ENCODE measurements at places on chromosomes 1 and 21.

GRCh38 chr1:208506812-208507211 is 262.6 kb upstream of the PLXNA2 start:
- DNase-seq: no peak

- no peak for DNase-seq
Observed at GRCh38 chr1:20111452-20111851, 7.9 kb downstream of the PLA2G2D start.

DNA sequence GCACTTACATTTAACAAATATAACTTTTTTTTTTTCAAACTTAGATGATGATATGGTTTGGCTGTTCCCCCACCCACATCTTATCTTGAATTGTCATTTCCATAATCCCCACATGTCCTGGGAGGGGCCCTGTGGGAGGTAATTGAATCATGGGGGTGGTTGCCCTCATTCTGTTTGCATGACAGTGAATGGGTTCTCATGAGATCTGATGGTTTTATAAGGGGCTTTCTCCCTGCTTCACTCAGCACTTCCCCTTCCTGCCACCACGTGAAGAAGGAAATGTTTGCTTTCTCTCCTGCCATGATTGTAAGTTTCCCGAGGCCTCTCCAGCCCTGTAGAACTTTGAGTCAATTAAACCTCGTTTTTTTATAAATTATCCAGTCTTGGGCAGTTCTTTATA is 432.6 kb downstream of the AMY1C start:
- DNase-seq: no peak

DNA sequence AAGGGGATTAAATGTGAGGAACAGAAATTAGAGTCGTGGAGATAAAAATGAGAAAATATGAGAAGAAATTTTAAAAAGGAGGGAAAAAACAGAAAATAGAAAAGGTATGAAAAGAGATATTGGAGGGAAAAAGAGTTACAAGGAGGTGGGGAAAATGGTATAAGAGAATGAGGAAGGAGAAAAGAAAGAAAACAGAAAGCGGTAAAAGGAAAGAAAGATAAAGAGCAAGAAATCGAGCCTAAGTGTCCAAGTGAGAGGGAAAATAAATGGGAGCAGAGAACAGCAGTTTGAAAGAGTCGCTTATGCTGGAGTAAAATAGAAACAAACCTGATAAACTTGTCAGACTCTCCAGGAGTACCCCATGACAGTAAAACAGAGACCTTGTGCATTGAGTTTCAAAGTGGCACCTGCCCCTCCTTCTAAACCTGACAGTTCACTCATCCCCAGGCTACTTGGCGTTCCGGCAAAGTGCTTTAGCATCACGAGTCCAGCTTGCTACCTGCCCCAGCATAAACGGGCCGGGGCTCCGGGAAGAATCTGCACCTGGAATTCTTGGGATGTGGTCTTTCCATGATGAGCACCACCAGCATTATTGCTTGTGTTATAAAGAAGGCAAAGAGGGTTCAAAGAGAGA is 585 bp downstream of the NEGR1 start:
- DNase-seq: peak; percentile 64

DNA sequence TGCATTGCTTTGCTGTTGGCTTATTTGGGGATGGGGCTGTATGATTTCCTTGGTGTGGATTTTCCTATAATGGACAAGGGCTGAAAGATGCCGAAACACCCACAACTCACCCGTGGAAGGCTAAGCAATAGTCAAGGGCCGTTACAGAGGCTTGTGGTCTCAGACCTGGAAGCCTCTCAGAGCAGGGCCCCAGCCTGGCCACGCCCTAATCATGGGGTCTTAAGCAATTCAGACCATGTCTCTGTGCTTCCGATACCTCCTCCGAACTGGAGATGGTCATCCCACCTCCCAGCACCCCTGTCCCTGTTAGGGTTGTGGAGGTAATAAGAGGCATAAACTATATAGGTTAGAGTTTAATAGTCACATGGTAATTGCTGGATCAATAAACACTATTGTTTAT is 3.4 kb downstream of the ABCG1 start:
- no peak for DNase-seq

- DNase-seq: no peak
Observed at GRCh38 chr1:55447488-55447887, 232.3 kb upstream of the USP24 start.

GRCh38 chr21:42975886-42976608 is 1.7 kb downstream of the PKNOX1 start:
- DNase-seq: no peak

DNA sequence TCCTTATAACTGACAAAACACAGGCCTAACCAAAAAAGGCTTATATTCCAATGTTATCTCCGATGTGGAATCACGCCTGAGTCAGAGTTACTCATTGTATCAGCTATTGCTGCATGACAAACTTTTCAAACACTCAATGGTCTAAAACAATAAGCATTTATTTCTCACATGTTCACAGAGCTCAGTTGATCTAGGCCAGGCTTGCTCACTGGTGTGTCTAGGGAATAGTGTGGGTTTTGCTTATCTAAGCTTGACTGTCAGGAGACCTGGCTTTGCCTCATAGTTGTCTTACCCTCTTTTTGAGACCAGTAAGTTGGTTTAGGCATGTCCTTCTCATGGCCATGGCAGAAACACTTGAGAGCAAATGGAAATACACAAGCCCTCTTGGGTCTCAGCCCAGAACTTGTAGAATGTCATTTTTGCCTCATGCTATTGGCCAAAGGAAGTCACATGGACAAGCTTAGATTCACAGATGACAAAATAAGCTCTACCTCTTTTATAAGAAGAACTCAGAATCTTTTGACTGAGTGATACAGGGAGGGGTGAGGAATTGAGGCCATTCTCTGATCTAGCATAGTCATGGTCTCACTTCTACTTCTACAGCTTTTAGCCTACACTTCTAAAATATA is 130.8 kb downstream of the HMCN1 start:
- DNase-seq: no peak

GRCh38 chr1:220151454-220151853 is 57.5 kb downstream of the IARS2 start:
- peak; percentile 36 for DNase-seq

DNA sequence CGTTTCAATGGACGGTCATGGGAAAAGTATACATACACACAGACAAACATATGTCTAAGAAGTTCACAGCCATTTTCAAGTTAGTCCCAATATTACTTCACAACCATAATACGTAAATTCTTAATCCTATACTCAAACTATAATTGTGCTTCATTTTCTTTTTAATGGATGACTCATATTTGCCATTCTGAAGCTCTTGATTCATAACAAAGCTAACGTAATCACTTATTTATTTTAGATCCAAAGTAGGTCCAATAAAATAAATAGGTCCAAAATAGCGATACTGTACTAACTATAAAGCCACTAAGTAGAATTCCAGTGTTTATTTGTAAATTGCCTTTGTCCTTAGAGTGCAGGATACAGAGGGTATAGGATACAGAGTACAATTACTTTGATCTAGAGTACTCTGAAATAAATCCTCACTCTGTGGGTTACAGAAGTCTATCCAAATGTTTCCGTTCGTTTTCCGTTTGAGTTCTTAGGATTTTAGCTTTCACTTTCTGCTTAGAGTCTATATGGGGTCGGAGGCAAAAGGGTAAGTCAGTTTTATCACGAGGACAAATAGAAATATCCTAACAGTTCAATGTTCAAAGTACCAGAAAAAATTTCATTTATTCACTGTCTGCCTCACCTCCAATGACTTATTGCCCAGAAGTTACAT is 8.8 kb upstream of the C1orf115 start:
- DNase-seq: no peak

GRCh38 chr1:15187175-15188129 is 33.9 kb downstream of the TMEM51 start:
- DNase-seq: no peak

- DNase-seq: no peak
Observed at GRCh38 chr1:158147401-158147800, 33.3 kb upstream of the CD1D start.

DNA sequence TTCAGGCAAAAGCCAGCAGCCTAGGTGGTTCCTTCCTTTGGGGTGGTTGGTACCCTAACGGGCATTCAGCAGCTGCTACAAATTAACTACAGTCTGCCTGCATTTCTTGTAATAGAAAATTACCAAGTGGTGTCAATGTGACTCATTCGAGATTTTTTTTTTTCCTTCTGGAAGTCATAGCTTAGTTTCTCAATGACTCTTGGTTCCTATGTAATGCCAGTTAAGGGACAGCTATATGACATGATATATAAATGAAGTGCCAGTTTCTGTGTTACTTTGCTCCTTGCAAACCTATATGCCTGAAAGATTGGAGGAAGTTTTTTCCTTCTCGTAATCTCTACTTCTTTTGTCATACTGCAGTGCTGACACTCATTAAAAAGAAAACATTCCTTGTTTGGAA is 2.6 kb downstream of the MGST3 start:
- no peak for DNase-seq

DNA sequence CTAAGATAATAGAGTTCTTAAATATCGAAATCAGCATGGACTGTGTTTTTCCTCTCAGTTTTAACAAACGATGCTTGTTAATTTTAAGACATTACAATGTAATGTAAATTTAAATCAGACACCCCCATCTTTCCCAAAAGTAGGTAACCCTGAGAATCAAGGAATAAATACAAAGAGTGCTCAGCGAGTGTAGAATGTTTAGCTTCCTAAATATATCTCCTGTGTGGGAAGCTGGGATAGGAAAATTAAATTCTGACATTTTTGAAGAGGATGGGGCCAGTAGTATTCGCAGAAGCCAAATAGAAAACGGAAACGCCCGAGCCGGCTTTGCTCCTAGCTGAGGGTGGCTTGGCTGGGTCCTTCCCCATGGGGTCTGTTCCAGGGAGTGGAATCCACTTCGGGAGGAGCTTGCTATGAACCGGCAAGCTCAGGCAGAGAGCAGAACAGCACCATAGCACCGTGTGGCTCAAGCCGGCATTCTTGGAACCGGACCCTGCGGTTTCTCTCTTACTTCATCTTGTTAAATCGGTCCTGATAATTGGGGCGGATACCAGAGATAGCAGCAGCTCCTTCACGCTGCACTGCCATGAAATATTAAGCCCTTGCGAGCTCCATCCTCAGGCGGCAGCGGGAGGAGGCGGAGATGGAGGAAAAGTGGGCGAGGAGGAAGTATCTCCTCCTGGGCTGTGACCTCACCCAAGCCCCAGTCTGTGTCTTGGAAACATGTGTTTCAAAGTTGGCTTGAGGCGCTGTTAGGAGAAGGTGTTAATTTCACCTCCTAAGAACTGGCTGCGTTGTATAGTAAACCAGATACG is 24.9 kb downstream of the MAP3K7CL start:
- peak; percentile 82 for DNase-seq

DNA sequence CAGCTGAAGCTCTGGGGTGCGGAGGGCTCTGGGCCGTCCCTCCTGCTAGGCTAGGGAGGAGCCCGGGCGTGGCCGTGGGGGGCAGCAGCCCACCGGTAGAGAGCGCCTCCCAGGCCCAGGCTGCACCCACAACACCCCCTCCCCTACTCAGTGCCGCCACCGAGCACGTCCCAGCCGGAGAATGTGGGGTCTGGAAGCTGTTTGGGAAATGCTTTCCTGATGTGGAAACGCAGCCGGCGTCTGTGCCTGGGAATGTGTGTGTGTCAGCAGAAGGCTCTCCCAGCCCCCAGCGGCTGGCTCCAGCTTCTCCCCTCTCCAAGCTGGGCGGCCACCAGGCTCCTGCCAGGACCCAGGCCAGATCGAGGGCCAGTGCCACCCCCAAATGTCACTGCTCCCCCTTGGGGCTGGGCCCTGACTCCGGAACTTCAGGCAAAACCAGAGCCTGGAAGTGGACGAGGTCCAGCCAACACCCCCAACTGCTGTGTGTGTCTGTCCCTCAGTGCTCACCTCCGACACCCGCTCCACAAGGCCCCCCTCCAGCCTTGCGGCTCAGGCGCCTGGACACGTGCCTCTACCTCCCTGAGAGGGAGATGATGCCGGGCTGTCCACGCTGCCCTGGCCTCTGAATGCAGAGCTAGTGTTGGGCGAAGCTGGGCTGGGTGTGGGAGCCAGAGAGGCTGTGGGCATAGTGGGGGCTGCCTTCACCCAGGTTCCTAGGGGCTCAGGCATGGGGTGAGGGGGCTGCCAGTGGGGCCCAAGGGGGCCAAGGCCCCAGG is 74.7 kb downstream of the MEGF6 start:
- no peak for DNase-seq

GRCh38 chr1:237542525-237543418 is 347.9 kb downstream of the ZP4 start:
- no peak for DNase-seq

GRCh38 chr1:8472668-8473067 is 154.8 kb downstream of the SLC45A1 start:
- DNase-seq: no peak

GRCh38 chr1:20663969-20664715 is 3.0 kb upstream of the DDOST start:
- no peak for DNase-seq

DNA sequence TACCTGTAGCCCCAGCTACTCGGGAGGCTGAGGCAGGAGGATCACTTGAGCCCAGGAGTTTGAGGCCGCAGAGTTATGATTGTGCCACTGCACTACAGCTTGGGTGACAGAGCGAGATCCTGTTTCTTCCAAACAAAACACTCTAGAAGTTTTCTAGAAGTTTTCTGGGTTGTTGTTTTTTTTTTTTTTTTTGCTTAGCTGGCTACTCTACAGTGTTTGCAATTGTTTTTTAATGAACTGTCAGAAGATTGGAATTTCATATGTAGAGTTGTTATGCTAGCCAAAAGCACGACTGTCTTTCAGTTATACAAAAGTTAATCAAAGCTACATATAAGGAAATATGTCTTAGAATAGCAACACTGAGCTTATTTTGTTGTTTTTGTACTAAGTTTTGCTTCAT is 30.9 kb upstream of the NEXN start:
- no peak for DNase-seq

DNA sequence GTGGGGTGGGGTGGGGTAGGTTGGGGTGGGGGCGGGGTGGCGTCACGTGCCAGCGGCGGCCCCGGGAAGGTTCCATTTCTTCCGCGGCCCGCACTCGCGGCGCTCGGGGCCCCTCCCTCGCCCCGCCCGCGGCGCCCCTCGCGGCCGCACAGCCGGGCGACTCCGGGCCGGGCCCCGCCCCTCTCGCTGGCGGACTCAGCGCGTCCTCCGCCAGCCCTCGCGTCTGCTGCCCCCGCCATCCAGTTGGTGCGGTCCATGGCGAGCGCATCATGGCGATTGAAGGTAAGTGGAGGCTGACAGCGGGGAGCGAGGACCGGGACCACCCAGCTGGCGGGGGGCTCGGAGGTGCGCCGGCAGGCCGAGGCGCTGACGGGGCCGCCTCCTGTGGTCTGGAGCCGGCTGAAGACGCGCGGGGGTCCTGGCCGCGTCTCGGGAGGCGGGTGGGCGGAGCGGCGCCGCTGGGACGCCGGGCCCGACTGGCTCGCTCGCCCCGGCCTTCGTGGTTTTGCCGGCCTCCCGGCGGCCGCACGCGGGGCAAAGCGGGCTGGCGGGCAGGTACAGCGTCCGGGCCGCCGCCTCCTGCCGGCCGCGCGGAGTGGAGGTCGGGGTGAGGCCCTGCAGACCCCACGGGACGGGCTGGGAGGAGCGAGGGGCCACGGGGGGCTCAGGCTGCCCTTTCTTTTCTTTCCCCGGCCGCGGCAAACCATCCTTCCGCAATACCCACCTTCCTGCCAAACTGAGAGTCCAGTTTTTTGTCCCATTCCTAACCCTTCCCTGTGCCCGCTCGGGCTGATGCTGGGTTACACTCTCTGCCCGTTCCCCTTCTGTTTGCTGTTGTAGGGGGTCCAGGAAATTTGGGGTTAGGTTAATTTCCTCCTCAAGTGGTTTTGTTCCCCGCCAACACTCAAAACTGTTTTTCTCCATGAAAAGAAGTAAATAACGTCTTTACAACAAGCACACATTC is at the start of gene SYT14:
Gene SYT14 (plus strand): TSS at position 222 of the 964 bp plus-strand sequence. CDS start 48 bp downstream, at position 270.
- no peak for DNase-seq

- no peak for DNase-seq
Observed at GRCh38 chr1:151549199-151549598, 9.1 kb downstream of the TUFT1 start.
